ENCODE measurements at places on chromosomes 4 and X.

- no peak for DNase-seq
These were observed 159.6 kb upstream of the NUDT6 start for GRCh38 chr4:123081971-123082370.

DNA sequence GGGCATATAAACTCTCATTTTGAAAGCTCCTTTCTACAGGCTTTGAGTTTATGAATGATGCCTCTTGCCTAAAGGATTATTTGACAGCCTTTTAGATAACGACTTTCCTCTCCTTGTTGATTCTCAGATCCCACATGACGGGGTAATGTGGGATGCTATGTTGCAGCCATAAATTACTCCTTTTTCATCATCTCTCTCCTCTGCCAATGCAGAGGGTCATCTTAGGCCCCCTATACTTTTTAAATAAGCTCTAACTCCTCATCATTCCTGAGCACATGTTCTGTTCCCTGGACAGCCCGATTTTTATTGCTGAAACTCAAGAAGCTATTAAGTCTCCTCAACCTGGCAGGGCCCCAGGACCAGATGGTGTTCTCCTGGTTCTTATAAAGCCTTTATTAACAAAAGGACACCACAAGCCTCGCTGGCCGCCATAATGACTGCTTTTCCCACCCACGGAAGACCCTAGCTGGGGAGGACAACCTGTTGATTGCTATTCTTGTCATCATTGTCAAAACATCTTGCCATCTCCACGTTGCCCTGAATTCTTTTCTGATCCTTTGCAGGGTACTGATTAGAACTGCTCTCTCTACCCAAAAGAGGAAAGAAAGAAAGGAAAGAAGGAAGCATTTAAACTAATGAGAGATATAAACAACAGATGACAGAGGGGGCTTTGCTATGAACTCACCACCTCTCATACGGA lies 150.7 kb downstream of the DHX15 start:
- DNase-seq = no peak

DNA sequence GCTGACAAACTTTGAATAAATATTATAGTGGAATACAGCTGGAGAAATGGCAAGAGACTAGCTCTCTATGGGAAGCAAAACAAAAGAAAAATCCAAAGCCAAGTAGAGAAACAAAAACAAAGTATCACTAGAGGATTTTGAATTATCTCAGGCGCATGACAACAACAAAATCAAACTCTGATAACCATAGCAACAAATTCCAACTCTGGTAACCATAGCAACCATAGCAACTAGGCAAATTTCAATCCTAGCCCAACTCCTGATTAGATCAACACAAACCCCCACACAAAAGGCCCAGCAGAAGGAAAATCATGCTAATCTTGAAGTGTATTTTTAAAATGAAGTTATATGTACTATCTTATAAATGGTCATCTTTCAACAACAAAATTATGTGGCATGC lies 98.4 kb upstream of the MAGEE2 start:
- DNase-seq = no peak

DNA sequence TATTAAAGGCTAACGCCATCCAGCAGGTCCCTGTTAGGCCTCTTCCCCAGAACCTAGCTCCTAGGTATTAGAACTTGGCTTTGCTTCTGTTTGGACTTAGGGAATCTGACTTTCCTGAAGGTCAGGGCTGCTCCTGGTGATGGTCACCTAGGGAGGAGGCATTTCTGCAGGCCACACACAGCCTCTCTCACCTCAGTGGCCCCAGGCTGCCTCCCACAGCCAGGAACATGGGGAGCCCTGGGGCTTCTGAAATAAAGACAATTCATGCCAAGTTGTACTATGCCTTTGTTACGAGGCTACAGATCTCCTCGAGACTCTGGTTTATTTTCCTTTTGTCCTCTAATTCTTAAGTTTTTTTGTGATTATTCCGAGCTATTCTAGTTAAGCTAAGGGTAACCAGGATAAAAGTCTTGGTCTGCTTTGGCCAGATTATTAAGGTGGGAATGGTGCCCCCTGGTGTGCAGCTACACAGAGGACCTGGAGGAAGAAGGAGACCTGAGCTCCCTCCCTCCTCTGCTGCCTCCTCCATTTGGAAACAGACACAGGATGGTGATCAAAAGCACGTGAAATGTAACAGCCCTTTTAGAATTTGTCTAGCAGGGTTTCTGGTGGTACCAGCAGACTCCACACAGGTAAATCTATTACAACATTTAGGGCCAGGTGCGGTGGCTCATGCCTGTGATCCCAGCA lies 131.0 kb downstream of the DCLK2 start:
- peak; percentile 33 for DNase-seq

DNA sequence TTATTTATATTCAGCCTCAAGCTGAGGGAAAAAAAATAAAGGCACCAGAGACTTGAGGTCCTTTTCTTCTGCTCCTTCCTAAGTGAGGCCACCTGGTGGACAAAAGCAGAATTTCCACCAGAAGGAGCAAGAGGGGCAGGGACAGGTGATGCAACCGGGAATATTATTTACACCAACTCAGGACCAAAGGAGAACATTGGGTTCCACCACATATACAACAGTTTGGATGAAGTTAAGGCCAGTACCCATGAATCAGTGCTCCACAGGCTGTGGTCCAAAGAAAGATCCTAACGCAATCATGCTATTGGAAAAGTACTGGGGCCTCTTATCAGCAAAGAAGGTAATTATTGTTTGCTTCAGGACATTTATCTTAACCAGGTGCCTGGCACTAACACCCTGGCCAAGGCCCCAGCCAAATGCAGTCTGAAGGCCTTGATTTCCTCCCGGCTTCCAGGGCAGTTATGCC lies 57.4 kb downstream of the TSC22D3 start:
- peak; percentile 79 for DNase-seq

- DNase-seq = peak; percentile 40
These were observed 177.1 kb downstream of the CBR4 start for GRCh38 chr4:168832763-168833575.

GRCh38 chr4:148425327-148426110 lies 16.7 kb downstream of the NR3C2 start:
- no peak for DNase-seq

DNA sequence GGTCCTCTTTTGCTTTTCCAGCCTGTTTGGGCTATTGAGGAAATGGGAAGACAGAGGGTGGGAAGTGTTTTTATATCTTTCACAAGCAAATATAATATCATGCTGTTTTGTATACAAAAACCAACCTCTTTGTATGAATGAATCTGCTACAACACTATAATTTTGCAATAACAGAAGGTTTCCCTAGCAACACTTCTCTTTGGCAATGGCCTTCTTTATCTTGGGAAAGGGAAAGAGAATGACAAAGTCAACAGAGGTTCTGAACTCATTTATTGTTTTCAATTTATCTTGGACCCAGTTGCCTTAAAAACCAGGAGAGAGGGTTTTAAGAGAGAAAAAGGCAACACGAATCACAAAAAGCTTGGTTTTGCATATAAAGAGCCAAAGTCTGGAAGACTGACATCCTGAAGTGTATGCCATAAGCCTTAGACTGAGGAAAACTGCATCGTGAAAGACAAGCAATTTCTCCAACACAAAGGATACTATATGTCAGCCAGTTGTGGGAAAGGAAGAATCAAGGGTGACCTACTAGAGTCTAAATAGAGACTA lies 121.8 kb upstream of the FAM241A start:
- DNase-seq = no peak

DNA sequence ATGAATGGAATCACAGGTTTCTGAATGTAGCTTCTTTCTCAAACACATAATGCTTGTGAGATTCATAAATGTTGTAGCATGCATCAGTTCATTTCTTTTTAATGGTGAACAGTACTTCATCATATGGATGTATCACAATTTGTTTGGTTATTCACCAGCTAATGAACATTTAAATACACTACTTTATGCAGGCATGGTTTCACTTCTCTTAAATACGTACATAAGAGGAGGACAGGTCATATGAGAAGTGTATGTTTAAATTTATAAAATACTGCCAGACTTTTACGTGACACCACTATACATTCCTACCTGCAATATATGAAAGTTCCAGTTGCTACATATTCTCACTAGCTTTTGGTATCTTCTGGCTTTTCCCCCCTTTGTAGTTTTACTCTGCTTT lies 65.4 kb downstream of the ANKRD17 start:
- DNase-seq = no peak
